ENCODE measurements at places on chromosomes 16 and 17.
A peak's percentile ranks its signal among the peaks of the same experiment; 100 is the strongest.

GRCh38 chr17:64155129-64155528 is 25.2 kb upstream of the ERN1 start:
- DNase-seq: no peak

DNA sequence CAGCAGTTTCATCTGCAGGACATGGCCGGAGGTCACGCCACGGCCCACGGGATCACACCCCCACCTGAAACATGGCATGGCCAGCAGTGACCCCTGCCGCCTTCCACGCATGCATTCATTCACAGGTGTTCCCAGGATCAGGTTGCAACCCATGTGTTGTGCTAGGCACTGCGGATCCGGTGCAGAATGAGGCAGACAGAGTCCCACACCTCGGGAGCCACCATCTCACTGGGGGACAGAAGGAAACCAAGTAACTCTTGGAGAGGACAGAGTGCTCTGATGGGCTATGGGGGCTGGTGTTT is 4.3 kb upstream of the MSRB1 start:
- DNase-seq: no peak

- no peak for DNase-seq
Measured at GRCh38 chr17:40501499-40501911, at the start of gene TNS4. TNS4 (minus strand) TSS chr17:40501623; CDS start chr17:40496425, 5,198 bp downstream.

DNA sequence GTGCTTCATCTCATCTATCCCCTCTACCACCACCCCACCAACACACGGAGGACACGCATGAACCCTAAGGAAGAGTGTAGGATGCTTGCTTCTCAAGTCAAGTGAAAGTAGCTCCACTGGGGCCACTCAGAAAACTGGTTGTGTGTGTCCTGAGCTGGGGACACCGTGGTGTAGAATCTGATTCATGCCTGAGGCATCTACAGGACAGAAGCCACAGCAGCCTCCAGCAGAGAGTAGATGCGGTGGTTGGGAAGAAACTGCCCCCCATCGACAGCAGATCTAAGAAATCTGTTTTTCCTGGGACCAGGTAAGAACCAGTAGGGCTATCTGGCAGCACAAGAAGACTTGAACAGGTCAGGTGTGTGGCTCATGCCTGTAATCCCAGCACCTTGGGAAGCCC is 51.9 kb upstream of the HLF start:
- no peak for DNase-seq

DNA sequence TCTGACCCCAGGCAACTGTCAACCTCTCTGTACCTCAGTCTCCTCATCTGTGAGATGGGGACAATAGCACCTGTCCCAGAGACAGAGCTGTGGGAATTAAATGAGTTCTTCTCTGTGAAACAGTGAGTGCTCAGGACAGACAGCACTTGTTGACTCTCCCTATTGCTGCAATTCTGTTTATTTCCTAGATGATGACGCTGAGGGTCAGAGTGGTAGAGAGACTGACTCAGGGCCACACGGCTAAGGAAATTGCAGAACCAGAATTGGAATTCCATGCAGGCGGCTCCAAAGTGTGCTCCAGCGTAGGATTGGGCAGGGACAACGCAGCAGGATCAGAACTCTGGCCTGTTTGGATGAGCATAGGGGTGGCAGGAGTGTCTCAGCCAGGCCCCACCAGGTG is 302.2 kb downstream of the C16orf95 start:
- DNase-seq: no peak

GRCh38 chr17:53628011-53628410 is 194.7 kb upstream of the KIF2B start:
- DNase-seq: no peak

DNA sequence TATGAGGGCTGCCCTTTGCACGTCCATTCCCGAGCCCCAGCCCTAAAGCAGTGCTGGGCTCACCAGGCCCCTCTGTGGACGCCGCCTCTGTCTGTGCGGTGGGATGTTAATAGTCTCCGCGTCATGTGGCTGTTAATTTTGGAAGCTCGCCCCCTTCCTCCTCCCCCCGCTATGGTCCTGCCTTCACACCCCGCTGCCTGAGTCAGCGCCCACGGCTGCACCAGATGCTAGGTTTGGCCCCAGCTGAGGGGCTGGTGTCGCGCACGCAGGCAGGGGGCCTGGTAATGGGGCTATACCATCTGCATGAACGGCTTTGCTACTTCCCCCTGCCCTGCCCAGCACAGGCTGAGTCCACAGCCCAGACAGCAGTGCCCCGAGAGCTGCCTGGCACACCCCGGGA is 4.1 kb upstream of the SSTR5 start:
- no peak for DNase-seq

GRCh38 chr16:97822-98221 is 19.8 kb downstream of the MPG start:
- DNase-seq: no peak

GRCh38 chr16:53358884-53359283 is 75.4 kb upstream of the RBL2 start:
- no peak for DNase-seq

GRCh38 chr17:55577687-55578086 is 66.4 kb upstream of the SMIM36 start:
- no peak for DNase-seq

GRCh38 chr16:10883004-10883403 is 6.0 kb downstream of the CIITA start:
- DNase-seq: no peak

DNA sequence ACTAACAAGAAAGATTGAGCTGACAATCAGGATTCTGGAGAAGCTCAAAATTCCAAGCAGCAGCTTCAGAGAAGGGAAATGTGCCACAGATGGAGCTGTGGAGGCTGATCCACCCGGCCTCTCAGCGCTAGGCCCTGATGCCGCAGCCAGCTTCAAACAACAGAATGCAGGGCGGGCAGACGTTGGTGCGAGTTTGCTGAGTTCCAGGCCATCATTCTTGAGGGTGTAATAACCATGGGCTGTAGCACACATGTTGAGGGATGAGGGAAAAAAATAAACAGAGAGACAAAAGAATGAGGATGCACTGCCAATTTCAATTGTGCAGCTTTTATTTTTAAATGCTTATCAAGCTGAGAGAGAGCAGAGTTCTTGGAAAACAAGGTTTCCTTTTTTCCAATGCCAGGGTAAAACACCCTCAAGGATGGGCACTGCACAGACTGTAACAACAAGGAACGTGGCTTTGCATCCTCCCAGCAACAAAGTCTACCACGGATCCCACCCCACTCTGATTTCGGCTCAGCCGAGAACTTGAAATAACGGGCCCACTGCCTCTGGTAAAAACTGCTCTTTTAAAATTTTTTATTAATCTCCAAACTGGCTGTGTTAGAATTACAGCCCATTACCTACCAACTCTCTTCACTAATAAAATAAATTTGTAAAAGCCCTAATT is 90.2 kb downstream of the SMG6 start:
- no peak for DNase-seq

GRCh38 chr16:31031276-31031675 is 2.1 kb upstream of the STX4 start:
- DNase-seq: no peak

DNA sequence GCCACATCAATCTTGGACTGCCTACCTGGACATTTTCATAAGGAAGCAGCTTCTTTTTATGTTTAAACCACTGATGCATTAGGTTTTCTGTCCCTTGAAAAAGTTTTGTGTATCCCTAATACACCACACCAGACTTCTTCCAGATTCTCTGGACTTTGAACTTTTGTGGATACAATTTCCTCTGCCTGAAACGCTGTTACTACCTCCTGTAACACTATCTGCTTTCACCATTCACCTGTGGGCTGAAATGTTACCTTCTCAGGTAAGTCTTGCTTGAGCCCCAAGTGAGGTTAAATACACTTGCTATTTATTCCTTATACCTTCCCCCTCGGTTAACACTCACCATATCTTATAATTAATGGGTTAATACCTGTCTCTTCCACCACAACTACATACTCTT is 2.7 kb downstream of the ZZEF1 start:
- DNase-seq: no peak

DNA sequence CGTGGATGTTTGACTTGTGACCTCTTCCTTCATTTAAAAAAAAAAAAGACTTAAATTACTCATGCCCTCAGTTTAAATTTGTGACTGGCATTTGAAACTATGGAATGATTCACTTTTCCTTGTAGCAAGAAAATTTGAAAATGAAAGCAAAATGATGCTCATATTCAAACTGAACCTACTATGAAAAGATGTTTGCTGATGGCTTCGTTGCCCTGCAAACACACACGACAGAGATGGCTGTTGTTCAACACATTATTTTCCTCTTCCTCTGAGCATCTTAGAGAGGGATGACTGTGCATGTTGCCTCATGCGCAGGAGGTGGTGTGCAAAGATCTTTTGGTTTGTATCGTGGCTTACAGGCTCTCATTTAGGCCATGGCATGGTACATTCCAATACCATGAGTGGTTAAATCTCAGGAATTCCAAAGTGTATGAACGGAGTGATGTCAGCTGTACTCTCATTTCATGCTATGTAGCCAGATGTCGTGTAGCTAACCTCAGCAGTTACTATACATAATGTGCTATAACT is 164.5 kb downstream of the PRKCA start:
- DNase-seq: no peak

- no peak for DNase-seq
Measured at GRCh38 chr17:62150471-62150870, 85.4 kb upstream of the MED13 start.

DNA sequence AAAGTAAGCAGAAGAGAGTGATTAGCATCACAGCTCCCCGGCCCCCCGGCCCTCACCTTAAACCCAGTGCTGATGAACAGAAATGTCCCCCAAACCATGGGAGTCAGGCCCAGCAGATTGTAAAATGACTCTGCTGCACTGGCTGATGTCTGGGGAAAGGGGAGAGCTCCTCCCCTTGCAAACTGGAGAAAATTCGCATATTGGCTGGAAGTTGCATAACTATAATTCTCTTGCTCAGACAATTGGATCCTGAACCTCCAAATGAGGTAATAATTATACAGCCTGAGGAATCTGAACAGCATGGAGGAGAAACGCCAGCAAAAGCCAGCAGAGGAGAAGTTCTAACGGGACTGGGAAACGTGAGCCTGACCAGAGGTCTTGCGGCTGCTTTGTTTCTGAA is 109.7 kb downstream of the C16orf95 start:
- DNase-seq: no peak

DNA sequence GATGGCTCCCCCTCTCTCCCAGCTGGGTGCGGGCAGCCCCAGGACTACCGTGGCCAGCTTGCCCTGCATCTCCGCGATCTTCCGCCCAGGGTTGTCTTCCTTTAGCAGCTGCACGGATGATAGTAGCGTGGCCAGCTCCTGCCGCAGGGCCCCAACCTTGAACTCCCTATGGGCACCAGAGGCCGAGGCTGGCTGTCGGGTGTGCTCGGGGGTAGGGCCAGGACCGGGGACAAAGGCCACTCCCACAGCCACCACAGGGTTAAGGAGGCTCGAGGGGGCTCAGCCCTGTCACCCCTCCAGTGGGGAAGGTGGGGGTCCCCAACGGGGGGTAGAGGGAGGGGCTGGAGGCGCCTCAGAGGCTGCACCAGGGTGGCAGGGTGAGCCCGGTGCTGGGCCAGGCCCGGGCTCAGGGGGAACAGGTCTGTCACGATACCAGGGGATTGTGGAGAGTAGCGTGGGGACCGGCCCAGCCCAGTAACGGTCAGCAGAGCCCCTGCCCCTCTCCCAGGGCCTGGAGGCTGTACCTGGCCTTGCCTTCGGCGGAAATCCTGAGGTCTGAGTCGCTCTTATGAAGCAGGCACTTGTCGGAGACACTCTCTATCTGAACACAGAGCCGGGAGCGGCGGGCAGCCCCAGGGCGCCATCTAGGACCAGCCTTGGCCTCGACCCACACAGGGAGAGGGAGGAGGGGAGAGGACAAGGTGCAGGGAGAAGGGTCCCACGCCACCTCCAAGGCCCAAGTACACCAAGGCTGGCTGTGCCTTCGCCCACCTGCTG is 5.2 kb downstream of the PERCC1 start:
- DNase-seq: no peak

DNA sequence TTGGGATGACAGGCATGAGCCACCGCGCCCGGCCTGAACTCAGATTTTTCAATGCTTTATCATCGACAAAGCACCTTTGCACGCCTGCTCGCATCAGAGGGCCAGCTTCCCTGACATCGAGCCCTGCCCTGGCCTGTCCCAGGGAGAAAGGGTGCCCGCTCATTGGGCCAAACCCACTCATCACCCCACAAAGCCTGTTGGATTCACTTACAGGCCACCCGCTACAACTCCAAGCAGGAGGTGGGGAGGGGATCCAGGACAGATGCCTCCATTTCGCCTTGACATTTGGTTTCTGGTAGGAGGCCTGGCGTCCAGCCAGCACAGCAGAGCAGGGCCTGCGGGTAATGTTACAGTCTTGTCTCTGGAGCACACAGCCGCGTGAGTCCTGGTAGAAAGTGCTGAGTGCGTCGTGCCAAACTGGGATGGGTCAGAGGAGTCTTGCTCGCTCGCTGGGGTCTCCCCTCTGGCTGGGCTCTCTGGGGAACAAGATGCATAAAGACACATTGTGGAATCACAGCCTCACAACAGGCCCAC is 19.8 kb downstream of the SMTNL2 start:
- no peak for DNase-seq

GRCh38 chr17:21379080-21379711 is 3.0 kb downstream of the KCNJ12 start:
- DNase-seq: no peak

GRCh38 chr17:18278867-18279266 is 18.4 kb downstream of the MIEF2 start:
- DNase-seq: no peak

GRCh38 chr17:34567691-34568465 is 11.5 kb upstream of the TMEM132E start:
- no peak for DNase-seq

DNA sequence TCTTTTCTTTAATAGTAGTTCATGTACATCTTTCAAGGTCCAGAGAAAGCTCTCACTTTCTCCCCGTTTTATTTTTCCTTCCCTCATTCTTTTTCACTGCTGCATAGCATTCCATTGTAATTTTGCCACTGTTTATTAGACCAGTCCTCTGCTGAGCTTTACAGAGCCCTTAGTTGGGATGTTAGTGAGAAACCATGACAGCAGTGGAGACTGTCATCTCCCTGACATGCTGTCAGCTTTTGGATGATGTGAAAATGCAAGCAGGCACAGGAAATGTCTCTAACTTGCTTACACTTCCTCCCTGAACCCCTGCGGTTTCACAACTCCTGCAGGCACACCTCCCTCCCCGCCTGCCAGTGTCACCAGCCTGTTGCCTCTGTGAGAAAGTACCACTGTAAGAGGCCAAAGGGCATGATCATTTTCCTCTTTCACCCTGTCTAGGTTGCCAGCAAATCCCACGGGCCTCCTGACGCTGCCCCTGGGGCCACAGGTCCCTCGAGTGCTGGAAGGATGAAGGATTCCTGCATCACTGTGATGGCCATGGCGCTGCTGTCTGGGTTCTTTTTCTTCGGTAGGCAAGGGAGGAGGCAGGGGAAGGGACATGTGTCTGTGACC is at the start of gene ITGAL:
Gene ITGAL, plus strand, starts transcription at position 415 of the 615 bp plus-strand sequence. Its CDS starts 96 bp downstream, at position 511.
- DNase-seq: peak; percentile 56

Measured in stimulated activated CD8-positive, alpha-beta memory T cell treated with anti-CD3 and anti-CD28 coated beads, Interleukin-2, amount 100 ng/mL, for 1 hour (primary cell).